T-helper 22 cell (primary cell): ENCODE measurements at places on chromosomes 11 and 22.

DNA sequence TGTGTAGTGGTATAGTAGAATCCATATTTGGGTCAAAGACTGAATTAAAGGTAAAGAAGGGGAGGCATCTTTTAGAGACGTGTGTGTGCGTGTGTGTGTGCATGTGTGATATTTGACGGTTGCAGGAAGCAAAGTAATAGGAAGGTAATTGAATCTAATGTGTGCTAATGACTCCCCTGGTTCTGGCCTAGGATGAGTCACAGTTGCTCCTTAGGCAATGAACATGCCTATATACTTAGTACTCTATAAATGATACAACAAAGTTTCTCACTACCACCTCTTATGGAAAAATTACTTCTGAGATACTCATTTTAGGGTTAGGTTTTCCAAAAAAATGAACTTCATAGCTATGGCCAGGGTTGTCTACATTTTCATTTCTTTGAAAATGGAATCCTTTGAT is 409.6 kb downstream of the GUCY1A2 start:
- no peak for DNase-seq

- no peak for DNase-seq
Observed at GRCh38 chr11:123753110-123753509, 1.2 kb downstream of the OR6X1 start.

DNA sequence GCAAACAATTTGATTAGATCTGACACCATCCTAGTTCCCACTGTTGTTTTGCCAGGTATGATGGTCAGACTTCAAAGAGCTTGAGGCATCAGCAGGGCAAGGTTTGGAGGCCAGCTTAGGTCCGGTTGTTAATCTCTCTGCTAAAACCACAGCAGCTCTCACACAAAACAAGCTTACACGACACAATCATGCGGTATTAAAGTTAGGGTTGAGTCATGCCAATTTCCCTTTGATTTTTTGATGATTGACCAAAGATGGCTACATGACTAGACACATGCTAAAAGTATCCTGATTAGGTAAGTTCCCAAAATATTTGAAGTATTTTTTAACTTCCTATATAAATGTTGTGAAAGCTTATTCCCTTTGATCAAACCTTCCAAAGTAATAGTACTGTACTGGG is 145.9 kb downstream of the ELP4 start:
- DNase-seq, result no peak

DNA sequence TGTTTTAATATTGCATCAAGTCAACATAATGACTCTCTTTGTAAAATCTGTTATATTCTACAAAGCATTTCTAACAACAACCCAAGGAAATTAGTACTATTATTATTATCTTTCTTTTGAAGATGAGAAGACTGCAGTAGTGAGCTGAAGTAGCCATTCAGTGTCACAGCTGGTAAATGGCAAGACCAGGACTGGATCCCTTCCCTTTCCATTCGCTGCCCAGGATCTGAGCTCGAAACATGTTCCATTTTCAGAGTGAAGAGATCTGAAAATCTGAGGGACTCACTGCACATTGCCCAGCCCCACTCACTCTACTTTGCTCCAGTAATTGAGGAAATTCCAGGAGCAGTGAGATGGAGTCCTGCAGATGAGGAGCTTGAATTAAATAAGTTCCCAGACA is 240.0 kb upstream of the BLID start:
- DNase-seq, result no peak

GRCh38 chr22:28112548-28113043 is 193.5 kb upstream of the PITPNB start:
- DNase-seq, result no peak

- DNase-seq, result no peak
Observed at GRCh38 chr11:74012074-74012809, 3.4 kb upstream of the UCP3 start.

GRCh38 chr11:130865774-130866114 is 50.5 kb downstream of the SNX19 start:
- DNase-seq, result no peak

- DNase-seq, result no peak
Observed at GRCh38 chr11:69620683-69621290, 20.2 kb upstream of the CCND1 start.

DNA sequence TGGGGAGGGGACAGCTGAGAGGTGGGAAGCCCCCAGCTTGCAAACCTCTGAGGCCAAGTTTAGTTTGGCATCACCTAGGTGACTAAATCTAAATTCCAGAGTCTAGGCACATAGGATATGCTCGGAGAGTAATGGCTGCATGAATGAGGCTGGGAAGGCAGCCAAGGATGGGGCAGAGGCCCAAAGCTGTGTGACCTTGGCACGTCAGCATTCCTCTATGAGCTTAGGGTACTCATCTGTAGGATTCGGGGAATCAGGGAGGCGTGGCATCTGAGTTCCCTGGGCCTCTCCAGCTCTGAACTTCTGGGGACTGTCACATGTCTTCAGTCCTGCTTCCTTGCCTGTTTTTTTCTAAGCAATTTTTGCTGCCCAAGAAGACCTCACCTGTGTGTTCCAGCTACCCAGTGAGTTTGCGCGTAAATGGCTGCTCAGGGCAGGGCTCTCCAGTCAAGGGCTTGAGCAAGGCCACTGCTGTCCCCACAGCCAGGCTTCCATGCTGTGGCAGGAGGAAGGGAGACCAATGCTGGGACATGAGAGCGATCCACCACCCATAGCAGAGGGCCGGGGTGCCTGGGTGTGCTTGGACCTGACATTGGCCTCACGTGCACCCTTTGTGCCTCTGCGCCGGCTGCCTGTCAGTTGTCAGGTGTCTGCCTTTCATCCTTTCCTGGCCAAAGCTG is 13.9 kb downstream of the DAGLA start:
- no peak for DNase-seq

DNA sequence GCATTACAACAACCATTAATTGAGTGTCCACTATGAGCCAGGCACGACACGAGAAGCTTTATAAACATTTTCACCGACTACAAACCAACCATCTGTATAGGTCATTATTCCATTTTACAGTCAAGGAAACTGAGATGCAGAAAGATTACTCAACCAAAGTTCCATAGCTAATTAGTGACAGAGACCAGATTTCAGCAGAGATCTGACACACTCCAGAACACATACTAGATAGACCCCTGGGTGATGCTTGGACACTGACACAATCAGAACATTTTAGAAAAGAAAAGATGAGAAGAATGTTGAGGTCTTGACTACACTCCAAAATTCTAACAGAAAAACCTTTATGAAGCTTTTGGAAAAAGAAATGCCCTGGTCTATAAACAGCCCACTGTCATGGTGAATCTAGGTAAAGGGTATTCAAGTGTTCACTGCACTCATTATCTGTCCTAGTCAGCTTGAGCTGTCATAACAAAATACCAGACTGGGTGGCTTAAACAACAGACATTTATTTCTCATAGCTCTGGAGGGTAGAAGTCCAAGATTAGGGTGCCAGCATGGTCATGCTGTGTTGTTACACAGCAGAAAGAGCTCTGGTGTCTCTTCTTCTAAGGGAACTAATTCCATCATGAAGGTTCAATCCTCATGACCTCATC is 89.0 kb downstream of the RELT start:
- no peak for DNase-seq

GRCh38 chr22:26643418-26644100 is 13.8 kb upstream of the MIAT start:
- DNase-seq, result no peak

DNA sequence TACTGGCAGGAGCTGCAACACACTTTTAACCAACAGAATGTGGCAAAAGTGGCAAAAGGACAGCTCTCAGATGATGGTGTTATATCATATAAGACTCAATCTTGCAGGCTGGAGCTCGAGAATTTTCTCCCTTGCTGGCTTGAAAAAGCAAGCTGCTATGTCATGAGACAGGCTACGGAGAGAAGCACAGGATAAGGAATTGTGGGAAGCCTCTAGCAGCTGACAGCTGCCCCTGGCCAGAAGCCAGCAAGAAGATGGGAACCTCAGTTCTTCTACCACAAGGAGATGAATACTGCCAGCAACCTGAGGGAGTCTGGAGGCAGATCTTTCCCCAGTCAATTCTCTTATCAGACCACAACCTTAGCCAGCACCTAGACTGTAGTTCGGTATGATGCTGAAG is 24.6 kb downstream of the FXYD6 start:
- DNase-seq, result no peak

- no peak for DNase-seq
Observed at GRCh38 chr11:13329670-13330356, 52.2 kb downstream of the BMAL1 start.

DNA sequence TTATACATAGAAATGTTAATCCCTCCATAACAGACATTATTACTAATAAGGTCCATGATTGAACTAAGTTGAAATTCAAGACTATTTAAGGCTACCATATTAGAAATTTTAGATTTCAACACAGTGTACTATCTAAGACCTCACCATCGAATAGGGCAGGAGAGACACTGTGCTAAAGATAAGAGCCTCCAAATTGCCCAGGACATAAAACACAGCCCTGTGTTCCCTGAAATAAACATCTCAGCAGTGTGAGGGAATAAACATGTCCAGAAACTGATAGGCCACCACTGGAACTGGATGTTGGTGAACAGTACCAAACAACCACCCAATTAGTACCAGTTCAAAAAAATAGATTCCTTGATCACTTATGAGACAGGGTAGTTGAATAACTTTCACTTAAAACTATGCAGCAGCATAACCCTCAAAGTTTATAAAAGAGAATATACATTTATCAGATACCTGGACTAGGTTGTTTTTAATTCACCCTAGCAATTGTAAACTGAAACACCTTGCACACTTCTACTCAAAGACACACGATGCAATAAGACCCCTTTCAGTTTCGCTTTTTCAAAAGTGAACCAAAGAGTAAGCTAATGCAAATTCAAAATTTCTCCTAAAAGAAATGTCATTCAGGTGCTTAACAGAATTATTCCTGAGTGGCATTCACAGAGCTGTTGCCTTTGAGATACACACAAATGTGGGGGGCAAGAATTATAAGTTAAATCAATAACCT is 34.3 kb downstream of the USP28 start:
- no peak for DNase-seq
